Cortex of kidney (tissue), 1 donor: ENCODE measurements at places on chromosomes 5 and 9.

GRCh38 chr9:126363847-126364671 is 37.4 kb downstream of the MVB12B start:
- no peak for DNase-seq

DNA sequence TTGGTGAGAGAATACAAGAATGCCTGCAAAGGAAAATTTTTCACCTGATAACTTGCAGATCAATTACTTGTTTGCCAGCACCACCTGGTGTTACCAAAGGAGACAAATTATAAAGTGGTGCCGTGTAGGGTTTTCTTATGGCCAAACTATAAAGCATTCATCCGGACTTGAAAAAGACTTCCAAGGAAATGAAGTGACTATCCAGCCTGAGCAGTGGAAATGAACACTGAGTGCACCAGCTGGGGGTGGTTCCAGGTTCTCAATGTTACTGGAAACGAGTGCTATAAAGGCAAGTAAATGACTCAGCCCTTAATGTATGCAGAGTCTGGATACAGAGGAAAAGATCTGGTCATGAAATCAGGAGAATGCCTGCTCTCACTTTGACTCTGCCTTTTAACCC is 113.1 kb downstream of the DNAH5 start:
- no peak for DNase-seq

- DNase-seq: no peak
These were observed 59.4 kb upstream of the TNFSF8 start for GRCh38 chr9:114989600-114990410.

DNA sequence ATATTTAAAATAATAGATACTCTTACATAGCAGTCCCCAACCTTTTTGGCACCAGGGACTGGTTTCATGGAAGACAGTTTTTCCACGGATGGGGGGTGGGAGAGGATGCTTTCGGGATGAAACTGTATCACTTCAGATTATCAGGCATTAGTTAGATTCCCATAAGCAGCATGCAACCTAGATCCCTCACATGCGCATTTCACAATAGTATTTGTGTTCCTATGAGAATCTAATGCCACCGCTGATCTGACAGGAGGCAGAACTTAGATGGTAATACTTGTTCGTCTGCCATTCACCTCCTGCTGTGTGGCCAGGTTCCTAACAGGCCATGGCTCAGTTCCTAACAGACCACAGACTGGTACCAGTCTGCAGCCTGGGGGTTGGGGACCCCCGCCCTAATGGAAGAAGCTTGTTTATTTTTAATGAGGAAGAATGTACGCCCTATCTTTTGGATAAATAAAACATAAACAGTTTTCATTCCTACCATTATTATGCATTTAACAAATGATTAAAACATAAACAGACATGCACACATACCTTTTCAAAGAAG is 187.7 kb downstream of the ZSWIM6 start:
- DNase-seq: no peak

DNA sequence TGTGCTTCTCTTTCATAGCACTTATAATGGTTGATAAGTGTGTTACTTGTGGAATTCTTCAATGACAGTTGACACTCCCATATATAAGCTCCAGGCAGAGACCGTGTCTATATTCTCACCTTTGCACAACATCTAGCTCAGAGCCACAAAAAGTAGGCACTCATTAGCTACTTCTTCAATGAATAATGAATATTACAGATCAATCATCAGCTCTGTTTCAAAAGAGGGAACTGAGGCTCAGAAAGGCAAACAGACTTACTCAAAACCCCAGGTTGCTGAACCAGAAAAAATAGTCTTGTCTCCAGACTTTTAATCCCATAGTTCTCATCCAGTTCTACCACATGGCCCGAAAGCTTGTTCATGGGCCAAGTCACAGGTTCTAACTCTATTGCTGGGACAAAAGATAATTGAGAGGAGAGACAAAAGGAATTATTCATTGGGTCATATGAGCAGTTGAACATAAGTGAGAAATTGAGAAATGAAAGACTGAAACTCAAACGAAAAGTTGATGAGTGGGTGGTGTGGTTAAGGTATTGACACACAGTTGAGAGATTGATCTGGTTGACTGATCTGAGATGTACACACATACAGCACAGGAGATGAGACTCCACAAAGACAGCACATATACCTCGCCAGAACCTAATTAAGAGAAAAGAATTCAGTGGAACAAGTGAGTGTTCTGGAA is 381.6 kb downstream of the EFNA5 start:
- no peak for DNase-seq

- no peak for DNase-seq
These were observed 19.9 kb downstream of the PNPLA7 start for GRCh38 chr9:137530331-137530730.
